ENCODE measurements at places on chromosomes 3 and 15.

DNA sequence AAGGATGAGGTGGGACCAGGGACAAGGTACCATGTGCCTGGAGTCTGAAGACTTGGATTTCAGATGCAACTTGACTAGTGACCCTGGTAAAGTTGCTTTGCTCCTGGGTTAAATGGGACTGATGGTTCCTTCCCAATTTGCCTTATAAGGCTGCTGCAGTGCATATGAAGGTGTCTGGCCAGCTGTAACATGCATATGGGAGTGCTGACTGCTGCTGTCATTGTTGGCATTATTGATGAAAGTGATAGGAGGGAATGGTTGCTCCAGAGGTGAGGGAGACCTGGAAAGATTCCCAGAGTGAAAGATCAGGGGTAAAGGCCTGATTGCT, 20.5 kb downstream of the CYP8B1 start:
- DNase-seq: no peak

DNA sequence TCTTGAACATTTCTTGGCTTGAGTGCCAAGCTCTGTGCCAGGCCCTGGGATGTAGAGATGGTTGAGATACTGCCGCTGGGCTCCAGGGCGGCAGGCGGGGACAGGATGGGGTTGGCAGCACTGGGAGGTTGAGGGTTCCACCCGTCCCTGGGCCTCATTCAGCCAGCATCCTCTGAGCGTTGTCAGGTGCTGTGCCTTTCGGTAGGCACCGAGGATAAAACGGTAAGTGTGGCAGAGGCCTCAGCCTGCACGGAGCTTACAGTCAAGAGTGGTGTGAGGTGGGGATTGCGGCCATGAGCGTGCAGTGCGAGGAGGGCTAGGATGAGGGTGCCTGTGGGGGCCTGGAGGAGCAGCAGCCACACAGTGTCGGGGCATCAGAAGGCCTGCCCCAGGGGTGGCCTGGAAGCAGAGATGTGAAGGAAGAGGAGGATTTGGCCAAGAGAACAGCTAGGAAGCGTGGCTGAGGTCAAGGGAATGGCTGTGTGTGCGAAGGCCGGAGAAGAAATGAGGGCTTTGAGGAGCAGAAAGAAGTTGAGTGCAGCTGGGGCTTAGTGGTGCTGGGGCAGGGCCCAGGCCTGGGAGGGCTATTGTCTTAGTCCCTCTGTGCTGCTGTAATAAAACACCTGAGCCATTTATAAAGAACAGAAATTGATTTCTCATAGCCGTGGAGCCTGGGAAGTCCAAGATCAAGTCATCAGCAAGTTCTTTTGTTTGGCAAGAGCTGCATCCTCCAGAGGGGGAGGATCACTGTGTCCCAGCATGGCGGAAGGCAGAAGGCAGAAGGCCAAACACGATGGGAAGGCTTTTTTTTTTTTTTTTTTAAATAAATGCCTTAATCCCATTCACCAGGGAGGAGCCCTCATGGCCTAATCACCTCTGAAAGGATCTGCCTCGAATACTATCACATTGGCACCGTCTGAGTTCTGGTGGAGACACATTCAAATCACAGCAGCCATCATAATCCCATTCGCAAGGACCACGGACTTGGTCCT, 22.7 kb downstream of the CORO2B start:
- DNase-seq: no peak

- DNase-seq: no peak
Observed at GRCh38 chr3:169964176-169964575, 2.4 kb upstream of the SEC62 start.

DNA sequence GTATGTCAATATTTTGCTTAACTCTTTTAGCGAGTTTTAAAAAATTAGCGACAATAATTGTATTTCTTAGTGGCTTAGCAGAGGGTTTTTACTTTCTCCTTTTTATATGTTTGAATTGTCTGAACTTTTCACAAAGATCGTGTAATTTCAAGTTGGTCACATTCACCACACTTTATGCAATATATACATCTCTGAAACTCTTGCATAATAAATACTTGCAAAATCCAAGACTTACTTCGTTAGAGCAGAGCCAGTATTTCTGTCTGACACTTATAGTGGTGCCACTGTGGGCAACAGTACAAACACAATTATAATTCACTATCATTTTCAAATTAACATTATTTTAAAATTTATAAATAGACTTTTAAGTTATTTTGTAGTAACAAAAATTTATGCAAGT, 62.0 kb downstream of the SUCNR1 start:
- no peak for DNase-seq

DNA sequence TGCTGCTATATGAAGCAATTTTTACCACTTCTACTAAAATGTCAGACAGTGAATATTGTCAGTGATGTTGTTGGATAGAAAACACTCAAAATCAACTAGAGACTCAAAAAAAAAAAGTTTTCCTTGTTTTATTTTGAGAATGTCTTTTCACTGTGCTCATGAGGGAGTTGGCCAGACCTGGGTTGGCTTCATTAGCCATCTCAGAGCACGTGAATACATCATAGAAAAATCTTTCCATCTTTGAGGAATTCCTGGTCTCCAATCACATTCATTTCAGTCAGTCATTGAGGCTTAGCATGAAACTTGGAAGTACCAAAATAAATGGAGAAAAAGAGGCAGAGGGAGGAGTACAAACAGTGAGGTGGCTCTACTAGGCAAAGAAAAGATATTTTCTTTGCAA, 57.6 kb upstream of the CMSS1 start:
- DNase-seq: no peak

DNA sequence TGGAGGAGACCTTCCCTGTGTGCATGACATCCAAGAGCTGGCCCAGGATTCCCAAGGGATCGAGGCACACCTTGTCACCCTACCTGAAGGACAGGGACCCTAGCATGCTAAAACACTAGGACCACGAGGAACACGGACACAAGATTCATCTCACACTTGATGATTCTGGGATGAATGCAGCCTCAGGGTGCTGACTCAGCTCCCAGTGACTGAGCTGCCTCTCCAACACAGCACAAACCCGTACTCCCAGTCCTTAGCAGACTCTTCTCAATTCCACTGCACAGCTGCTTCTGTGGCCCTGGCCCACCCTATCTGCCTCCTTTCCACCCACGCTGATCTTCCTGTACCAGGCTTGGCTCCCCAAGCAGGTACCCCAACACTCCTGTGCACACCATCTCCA, 9.1 kb upstream of the OXTR start:
- DNase-seq: no peak

- DNase-seq: no peak
Observed at GRCh38 chr3:25583343-25583742, 81.4 kb downstream of the TOP2B start.

GRCh38 chr3:187921391-187922074, 176.3 kb upstream of the BCL6 start:
- no peak for DNase-seq

DNA sequence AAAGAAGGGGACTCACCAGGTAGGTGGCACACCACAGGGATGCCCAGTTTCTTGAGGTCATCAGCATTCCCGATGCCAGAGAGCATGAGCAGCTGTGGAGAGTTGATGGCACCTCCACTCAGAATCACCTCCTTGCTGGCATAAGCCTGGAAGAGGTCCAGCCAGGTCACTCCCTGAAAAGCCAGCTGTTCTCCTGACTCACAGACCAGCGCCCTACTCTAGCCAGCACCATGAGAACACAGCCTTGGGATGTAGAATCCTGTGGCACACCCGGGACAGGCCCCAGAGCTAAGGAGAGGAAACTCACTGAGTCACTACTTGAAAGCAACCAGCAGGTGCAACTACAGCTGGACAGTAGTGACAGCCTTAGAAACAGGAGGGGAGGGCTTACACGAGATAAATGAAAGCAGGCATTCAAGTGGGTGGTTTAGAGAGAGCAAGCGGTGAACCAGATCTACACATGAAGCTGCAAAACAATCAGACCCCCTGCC, 24.5 kb downstream of the CHDH start:
- DNase-seq: no peak

DNA sequence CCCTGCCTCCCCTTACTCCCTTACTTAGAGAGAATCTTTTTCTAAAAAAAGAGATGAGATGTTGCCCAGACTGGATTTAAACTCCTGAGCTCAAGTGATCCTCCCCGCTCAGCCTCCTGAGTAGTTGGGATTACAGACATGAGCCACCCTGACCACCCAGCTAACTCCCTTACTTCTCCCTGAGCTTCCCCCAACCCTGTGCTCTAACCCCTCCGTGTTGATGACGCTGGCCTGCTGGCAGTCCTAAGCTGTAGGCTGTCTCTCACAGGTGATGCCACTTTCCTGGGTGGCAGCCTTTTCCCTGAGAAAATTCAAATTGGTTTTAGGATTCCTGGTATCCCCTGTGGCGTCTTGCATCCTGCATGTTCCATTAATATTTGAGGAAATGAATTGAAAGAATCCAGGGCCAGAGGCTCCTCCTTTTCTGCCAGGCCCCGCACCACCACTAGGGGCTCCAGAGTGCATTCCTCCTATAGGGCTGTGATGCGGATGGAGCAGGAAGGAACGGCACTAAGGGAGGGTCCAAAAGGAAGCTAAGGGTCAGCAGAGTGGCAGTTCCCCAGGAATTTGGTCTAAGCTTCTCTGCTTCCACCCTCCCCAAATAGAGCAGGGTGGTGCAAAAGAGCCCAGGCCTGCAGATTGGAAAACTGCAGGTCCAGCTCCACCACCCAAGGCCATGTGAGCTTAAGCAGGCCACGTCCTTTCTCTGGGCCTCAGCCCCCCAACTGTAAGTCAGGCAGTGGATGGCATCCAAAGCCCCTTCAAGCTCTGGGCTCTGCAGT, 101.1 kb downstream of the DAPK2 start:
- DNase-seq: peak; percentile 48

DNA sequence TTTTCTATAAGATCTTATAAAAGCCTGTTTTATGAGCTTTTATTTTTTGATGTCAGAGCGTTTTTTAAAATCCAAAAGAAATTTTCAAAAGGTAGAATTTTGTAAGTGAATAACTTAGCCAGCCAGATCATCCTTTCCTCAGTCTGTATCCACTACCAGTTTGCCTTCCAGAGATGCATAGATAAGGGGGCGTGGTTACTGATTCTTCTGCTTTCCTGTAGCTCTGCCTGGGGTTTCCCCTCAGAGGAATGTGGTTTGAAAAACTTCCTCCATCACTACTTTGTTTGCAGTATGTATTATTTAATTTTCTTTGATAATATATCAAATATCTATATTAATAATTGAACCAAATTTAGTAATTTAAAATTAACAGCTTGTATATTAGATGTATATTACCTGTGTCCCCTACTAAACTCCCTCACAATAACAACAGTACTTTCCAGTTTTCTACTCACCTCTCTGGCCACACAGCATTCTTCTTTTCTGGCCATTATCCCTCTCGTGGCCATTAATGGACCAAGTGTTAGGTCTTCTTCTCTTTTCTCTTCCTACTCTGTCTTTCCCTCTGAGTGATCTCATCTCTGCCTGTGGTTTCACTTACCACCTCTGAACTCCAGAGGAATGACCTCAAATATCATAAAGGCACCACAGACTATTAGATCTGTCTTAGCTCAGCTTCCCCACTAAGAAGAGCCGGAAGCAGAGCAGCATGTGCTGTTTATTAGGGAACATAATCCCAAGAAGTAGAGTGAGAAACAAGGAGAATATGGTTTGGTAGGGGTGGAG, 239.7 kb downstream of the UBE2E2 start:
- no peak for DNase-seq

GRCh38 chr15:88812133-88812532, 8.9 kb downstream of the ACAN start:
- no peak for DNase-seq

DNA sequence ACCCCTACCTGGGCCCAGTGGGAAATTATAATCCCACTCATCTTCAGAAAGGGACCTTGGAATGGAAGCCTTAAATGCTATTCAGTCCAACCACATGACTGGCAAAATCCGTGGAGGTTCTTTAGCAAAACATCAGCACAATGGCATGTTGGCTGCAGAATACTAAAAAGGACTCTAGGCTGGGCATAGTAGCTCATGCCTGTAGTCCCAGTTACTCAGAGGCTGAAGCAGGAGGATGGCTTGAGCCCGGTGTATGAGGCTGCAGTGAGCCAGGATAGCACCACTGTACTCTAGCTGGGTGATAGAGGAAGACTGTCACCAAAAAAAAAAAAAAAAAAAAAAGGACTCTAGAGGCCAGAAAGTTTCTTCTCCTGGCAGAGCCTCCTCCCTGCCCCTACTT, 60.6 kb upstream of the RYK start:
- no peak for DNase-seq

- no peak for DNase-seq
Observed at GRCh38 chr3:23221136-23221535, 18.0 kb downstream of the UBE2E2 start.

DNA sequence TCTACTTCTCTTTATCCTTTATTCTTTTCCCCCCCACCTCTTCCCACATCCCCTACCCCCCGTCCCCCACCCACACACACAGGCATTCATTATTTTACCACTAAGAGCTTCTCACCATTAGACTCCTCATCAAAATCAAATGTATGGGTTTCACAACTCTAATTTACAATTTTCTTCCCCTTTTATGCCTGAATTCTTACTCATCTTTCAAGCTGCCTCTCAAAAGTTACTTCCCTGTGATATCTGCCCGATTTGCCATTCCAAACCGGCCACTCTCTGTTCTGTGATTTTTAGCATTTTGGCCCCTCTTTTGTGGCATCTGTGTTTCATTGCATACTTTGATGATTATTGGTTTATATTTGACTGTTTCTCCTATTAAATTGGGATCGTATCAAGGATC, 42.2 kb downstream of the SLC9A9 start:
- no peak for DNase-seq

DNA sequence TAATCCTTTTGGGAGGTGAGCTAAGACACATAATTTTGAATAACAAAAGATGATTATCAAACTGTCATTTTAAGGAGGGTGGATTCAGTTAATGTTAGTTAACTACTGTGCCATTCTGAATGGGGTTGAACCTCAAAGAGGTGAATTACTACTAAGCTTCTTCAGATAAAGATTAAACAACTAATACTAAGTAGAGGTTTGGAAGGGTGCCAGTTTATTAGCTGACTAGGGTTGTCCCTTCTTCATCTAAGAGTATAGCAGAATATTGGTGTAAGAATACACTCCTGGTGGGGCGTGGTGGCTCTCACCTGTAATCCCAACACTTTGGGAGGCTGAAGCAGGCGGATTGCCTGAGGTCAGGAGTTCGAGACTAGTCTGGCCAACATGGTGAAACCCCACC, 123.1 kb upstream of the LRRFIP2 start:
- no peak for DNase-seq

DNA sequence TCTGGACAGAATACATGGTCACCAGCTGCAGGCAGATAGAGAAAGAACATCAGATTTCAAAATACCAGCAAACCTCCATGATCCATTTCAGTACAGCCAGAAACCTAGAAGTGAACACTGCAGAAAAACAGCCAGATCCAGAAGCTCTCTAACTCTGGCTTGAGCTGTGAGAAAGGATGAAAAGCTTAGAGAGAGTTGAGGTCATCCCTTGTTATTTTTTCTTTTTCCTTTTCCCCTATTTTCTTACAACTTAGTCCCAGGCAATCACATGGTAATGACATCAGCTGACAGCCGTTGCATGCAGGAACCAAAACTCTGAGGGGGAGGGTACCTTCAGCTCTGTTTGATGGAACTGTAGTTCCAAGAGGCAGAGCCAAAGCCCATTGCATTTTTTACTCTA, 113.2 kb downstream of the TCF12 start:
- DNase-seq: no peak

All from stimulated activated CD8-positive, alpha-beta memory T cell treated with anti-CD3 and anti-CD28 coated beads, Interleukin-7, amount 100 ng/mL, for 1 hour (primary cell).